ENCODE measurements at places on chromosomes 7 and 10.
A peak's percentile ranks its signal among the peaks of the same experiment; 100 is the strongest.

DNA sequence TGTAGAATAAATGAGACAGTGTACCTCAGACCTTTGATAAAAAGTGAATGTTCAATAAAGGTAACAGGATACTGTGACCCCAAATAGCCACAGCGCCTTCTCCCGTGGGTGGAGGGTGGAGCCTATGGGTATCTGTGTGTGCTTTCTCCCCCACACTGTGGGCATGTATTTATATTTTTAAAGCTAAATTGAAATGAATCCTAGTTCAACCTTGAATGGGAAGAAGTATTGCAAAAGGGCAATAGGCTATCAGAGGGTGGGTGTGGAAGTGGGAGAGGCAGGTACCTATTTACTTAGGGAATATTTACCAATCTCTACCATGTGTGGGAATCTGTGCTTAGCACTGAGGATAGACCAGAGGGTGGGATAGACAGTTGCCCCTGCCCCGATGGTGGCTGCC, 68.9 kb downstream of the PFKFB3 start:
- DNase-seq: peak; percentile 31

- DNase-seq: no peak
These were observed 26.5 kb upstream of the PPP1R3A start for GRCh38 chr7:113945018-113945938.

- peak; percentile 7 for DNase-seq
These were observed 453 bp upstream of the GALNT17 start for GRCh38 chr7:71131256-71132126.

DNA sequence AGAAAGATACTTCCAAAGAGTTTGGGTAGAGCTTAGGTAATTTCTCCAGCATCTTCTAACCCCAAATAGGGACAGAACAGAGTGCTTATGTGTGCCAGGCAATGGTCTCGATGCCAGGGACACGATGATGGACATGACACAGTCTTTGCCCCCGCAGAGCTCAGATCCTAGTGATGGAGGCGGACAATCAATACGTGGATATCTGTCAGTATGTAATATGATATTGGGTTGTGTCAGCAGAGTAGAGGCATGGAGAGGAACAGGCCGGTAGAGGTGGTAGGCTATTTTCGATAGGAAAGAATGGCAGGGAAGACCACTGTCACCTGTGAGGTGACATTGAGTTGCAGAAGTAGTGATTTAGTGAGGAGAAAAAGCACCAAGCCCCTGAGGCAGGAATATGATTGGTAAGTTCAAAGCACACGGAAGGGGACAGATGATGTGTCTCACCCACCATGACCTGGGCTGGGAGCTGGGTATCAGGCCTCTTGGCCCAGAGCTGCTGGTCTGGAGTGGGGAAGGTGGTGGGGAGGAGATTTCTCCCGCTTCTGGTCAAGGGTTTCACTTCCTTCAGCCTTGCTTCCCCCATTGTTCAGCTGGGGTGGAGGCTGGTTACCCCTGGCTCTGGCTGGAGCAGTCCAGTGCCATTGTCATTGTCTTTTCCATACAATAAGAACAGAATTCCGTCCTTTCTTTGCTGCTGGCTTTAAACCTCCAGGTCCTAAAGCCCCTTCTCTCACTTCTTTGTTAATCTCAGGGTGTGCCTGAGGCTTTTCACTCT, 36.0 kb upstream of the SRGN start:
- DNase-seq: no peak

DNA sequence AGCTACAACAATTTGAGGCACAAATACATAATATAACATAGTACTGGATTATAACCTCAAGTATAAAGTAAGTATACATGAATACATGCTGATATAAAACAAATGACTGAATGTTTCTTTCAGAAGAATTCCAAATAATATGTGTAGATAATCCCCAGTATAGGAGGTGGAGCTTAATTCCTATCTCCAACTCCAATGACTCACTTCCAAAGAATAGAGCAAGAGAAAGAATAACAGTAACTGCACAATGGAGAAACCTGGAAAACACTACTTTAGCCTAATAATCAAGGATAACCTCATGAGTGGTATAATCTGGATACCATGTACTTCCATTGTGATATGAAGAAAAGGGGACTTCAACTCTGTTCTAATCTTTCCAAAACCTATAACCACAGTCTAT, 13.7 kb upstream of the SEMA3C start:
- DNase-seq: no peak

DNA sequence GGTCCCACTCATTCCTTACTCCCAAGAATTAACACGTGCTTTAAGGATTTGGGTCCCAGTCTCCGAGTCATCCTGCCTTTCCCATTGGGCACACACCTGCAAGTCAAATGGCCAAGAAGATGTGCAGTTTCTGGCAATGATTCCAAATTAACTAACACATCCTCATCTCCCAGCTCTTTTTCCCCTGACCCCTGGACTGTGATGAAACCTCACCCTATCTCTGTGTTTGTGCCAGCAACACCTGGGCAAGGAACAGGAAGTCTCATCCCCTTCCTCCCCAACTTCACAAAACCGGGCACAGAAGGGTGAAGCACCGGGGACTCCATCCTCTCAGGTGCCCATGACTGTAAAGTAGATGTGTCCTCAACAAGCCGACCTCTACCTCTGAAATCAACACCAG, 54.8 kb downstream of the PLXNA4 start:
- DNase-seq: no peak

DNA sequence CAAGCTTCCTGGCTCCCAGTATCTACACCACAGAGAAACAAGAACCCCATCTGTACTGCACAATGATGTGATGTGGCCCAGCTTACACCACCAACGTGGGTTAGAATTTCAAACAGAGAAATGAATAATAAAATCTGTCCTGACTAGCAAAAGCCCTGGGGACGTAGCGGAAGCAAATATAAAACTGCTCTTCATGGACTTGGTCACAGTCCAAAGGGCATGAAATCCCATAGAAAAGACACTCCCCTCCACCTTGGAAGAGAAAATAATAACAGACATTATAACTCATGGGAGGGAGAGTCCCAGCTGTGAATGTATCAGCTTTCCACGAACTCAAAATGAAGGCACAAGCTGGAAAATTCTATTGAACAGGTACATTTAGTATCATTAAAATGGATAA, 205.3 kb upstream of the GALNT17 start:
- no peak for DNase-seq

DNA sequence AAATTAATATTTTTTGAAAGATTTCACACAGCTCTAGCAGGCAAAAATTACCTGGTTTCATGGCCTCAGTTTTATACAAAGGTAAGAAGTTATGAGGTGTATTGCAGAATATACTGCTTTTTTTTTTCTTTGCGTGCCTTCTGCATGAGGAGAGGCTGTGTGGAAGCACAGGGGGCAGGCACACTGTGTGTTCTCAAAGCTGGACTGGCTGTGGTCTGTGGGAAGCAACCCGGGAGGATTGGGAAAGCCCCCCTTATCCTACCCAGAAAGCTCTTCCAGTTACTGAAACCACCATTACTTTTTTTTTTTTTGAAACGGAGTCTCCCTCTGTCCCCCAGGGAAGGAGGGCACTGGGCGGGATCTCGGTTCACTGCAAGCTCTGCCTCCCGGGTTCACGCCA, 25.0 kb downstream of the ADARB2 start:
- no peak for DNase-seq

DNA sequence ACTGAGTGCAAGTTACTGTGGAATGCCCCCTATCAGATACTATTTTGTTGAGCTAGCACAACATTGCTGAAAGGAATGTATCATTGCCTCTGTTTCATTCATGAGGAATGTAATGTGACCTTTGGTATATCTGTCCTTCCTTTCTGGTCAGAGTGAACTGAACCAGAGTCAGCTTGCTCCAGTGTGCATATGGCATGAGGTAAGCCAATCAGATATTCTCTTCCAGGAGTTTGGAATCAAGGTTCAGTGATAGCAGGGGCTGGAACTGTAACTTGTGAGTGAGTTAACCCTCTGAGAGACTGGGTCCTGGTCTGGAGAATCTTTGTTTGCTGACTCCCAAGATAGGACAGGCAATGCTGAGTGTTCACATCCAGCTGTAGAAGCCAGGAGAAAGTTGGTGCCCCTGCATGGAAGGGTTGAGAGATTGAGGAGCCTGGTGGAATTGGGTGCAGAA, 45.3 kb upstream of the OSBPL3 start:
- DNase-seq: no peak

DNA sequence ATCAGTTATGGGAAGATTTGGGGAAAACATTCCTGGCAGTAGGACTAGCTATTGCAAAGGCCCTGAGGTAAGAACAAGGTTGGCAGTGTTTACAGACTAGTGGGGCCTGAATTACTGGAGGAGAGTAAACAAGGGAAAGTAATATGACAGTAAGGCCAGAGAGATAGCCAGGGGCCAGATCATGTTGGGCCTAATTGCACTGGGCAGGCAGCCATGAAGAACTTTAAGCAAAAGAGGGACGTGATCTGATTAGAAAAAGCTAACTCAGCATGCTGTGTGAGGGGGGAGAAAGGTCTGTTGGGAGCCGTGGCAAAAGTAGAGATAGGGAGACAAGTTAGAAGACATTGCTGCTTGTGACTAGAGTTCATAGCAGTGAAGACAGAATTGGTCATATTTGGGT, 9.2 kb downstream of the NUP42 start:
- no peak for DNase-seq

DNA sequence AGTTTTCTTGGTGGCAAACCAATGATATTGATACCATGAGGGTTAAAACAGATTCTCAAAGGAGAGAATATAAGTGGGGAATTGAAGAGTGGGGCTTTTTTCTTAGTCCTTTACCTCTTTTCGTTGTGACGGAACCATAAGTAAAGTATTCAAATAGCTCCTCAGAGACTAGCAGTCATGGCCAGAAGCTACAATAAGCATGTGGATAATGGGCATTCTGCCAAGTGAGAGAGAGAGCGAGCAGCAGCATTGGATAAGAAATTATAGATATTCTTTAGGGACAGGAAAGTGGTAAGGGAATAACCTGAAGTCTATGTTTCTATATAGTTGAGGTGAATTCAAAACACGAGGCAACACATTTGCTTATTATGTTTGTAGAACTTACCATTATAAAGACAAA, 235.1 kb downstream of the SEMA3E start:
- no peak for DNase-seq

DNA sequence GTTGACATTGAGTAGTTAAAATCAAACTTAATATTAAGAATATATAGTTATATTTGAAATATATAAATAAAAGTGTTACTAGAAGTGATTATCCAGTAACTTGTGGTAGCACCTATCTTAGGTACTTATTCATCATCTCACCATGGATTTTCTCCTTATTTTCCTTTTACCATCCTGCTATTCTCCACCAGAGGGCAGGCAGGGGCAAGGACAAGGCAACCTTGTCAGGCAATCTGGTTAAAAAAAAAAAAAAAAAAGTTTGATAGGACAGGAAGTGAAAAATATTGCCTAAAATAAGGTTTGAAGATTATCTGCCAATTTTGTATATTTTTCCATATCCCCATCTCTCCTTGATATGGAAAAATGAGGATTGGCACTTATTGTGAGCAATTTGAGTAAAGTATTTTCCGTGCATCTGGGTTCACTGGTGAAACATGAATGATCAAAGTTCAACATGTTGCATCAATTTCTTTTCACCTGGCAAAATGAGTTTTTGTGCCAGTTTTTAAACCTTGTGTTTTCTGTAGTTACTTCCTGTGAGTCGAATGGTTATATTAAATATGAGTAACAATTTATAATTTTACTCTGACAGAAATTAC, 256.7 kb downstream of the AGMO start:
- peak; percentile 25 for DNase-seq

All from activated CD4-positive, alpha-beta T cell treated with anti-CD3 and anti-CD28 coated beads for 48 hours (primary cell).